T-helper 17 cell (primary cell): ENCODE measurements at places on chromosomes 4 and X.

- no peaks in the 10 kb centered on the region for H3K36me3 ChIP-seq
- peaks cover 20% of the 10 kb centered on the region for H3K27me3 ChIP-seq
- H3K4me3 ChIP-seq = no peak overlapping the region
- no peak for DNase-seq
Observed at GRCh38 chr4:109389369-109390114, 44.1 kb upstream of the SEC24B start.

- DNase-seq = no peak
- H3K4me1 ChIP-seq = peaks cover 9% of the 10 kb centered on the region
- peaks cover 6% of the 10 kb centered on the region for H3K36me3 ChIP-seq
Observed at GRCh38 chr4:79906303-79906702, 166.7 kb downstream of the ANTXR2 start.

DNA sequence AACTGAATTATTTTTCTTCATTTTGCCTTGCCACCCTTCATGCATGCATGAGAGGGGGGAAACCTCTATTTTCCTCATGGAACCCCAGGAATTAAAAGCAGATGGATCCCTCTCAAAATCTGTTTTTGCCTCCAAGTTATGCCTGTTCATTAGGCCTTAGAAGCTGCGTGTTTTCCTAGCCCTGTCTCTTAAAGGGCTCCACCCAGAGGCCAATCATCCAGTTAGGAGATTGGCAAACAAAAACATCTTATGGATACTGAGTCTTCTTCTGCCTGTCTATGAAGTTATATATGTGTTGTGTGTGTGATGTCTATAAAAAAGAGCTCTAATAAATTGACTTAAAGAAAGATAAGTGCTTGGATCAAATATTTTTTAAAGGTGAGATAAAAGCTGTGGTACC, 142.9 kb downstream of the ANAPC10 start:
- H3K4me1 ChIP-seq = no peaks in the 10 kb centered on the region
- DNase-seq = no peak
- no peaks in the 10 kb centered on the region for H3K36me3 ChIP-seq
- H3K27ac ChIP-seq = no peak overlapping the region
- H3K27me3 ChIP-seq = no peaks in the 10 kb centered on the region
- H3K4me3 ChIP-seq = no peak overlapping the region

GRCh38 chrX:86604607-86605006, 456.4 kb downstream of the DACH2 start:
- no peaks in the 10 kb centered on the region for H3K36me3 ChIP-seq
- H3K4me1 ChIP-seq = no peaks in the 10 kb centered on the region
- no peak overlapping the region for H3K27ac ChIP-seq

GRCh38 chrX:27893871-27894270, 86.1 kb downstream of the MAGEB10 start:
- H3K27me3 ChIP-seq = no peaks in the 10 kb centered on the region
- H3K4me3 ChIP-seq = no peak overlapping the region
- no peak overlapping the region for H3K27ac ChIP-seq

GRCh38 chrX:9682456-9682855, 83.2 kb downstream of the GPR143 start:
- peaks cover 2% of the 10 kb centered on the region for H3K36me3 ChIP-seq
- DNase-seq = no peak
- no peaks in the 10 kb centered on the region for H3K27me3 ChIP-seq
- no peak overlapping the region for H3K4me3 ChIP-seq
- no peak overlapping the region for H3K27ac ChIP-seq

GRCh38 chrX:12548341-12548740, 242.9 kb upstream of the PRPS2 start:
- DNase-seq = no peak
- H3K36me3 ChIP-seq = no peaks in the 10 kb centered on the region
- H3K27ac ChIP-seq = no peak overlapping the region

- H3K27me3 ChIP-seq = no peaks in the 10 kb centered on the region
- no peak overlapping the region for H3K27ac ChIP-seq
- no peaks in the 10 kb centered on the region for H3K36me3 ChIP-seq
- H3K4me1 ChIP-seq = no peaks in the 10 kb centered on the region
- DNase-seq = no peak
- no peak overlapping the region for H3K4me3 ChIP-seq
Observed at GRCh38 chr4:22237155-22237751, 278.6 kb downstream of the ADGRA3 start.

GRCh38 chrX:18461431-18461830, 36.0 kb downstream of the CDKL5 start:
- DNase-seq = no peak
- no peak overlapping the region for H3K4me3 ChIP-seq
- H3K4me1 ChIP-seq = peaks cover 5% of the 10 kb centered on the region
- no peaks in the 10 kb centered on the region for H3K36me3 ChIP-seq
- H3K27me3 ChIP-seq = no peaks in the 10 kb centered on the region
- H3K27ac ChIP-seq = no peak overlapping the region

DNA sequence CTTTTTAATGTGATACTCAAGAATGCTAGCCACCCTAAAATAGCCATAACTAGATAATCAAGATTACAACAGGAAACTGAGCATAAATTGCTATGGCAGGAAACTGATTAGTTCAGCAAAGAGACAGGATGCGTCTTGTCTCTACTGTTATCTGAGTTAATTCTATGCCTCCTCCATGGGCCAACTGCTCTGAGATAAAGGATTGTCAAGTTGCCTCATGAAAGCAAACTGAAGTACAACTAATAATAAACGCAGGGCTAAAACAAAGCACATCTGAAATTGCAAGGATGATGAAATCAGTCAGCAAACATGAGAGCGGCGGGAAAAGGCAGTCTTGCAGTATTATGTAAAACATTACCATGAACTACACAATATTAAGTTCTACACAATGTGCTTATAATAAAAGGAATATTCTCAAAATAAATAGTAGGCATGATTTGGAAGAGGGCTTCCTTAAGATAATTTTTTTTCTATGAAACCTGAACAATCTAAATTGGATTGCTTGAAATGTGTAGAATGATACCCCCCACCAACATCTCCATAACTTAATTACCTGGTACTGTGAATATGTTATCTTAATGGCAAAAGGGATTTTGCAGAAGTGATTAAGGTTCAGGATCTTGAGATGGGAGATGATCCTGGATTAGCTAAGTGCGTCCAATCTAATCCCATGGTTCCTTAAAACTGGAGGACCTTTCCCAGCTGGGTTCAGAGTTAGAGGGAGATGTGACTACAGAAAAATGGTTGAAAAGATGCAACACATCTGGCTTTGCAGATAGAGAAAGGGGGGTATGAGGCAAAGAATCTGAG, 65.9 kb downstream of the ANTXR2 start:
- DNase-seq = no peak
- peak overlapping the region; percentile 93 for H3K27ac ChIP-seq
- peaks cover 44% of the 10 kb centered on the region for H3K4me1 ChIP-seq
- peaks cover 13% of the 10 kb centered on the region for H3K36me3 ChIP-seq
- no peaks in the 10 kb centered on the region for H3K27me3 ChIP-seq

- H3K4me3 ChIP-seq = no peak overlapping the region
- H3K4me1 ChIP-seq = no peaks in the 10 kb centered on the region
- H3K27me3 ChIP-seq = peaks cover 57% of the 10 kb centered on the region
- peaks cover 2% of the 10 kb centered on the region for H3K36me3 ChIP-seq
- no peak for DNase-seq
Observed at GRCh38 chr4:81360737-81361136, 111.0 kb downstream of the RASGEF1B start.

GRCh38 chrX:40098264-40099054, 701 bp upstream of the BCOR start:
- peak overlapping the region; percentile 95 for H3K4me3 ChIP-seq
- peak; percentile 35 for DNase-seq
- peaks cover 17% of the 10 kb centered on the region for H3K4me1 ChIP-seq
- H3K27me3 ChIP-seq = no peaks in the 10 kb centered on the region

DNA sequence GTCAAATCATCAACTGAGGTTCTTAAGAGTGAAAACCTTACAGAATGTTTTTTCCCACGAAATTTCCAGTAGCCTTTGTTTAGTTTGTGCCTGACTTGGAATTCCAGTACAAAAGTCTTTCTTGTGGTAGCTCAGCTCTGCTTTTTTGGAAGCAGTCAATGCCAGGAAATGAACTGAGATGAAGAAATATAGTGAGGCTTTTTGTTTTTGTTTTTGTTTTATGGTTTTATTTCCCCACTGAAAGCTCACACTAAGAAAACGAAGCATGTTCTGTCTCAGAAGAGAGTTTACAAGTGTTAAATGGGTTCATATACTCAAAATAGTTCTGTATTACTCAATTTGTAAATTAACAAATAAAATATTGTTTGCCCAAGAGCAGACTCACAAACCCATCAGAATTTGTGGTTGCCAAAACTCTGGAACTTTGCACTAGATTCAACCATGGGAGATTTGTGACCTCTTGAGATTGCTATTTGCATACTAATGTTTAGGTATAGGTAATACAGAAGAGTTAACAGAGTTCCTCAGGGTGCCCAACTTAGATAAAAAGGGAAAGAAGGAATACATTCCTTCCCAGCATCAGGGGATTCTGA, 1060.8 kb downstream of the FAT4 start:
- H3K27me3 ChIP-seq = no peaks in the 10 kb centered on the region
- H3K27ac ChIP-seq = no peak overlapping the region
- H3K4me1 ChIP-seq = no peaks in the 10 kb centered on the region
- H3K36me3 ChIP-seq = no peaks in the 10 kb centered on the region
- DNase-seq = no peak

DNA sequence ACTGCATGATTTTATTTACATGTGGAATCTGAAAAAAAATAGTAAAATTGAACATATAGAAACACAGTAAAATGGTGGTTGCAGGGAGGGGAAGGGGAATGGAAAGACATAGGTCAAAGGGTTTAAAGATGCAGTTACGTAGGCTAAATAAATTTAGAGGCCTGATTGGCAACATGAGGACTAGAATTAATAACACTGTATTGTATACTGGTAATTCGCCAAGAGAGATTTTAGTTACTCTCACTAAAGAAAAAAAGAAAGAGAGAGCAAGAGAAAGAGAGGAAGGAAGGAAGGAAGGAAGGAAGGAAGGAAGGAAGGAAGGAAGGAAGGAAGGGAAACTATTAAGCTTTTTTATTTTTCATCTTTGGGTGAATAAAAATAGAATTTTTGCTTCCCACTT, 488.1 kb downstream of the PCDH10 start:
- H3K4me1 ChIP-seq = no peaks in the 10 kb centered on the region
- no peak for DNase-seq
- no peak overlapping the region for H3K4me3 ChIP-seq
- no peak overlapping the region for H3K27ac ChIP-seq
- no peaks in the 10 kb centered on the region for H3K27me3 ChIP-seq

GRCh38 chrX:17656035-17656418, 81.3 kb upstream of the SCML1 start:
- DNase-seq = no peak
- H3K4me3 ChIP-seq = peak overlapping the region; percentile 87
- peaks cover 5% of the 10 kb centered on the region for H3K27me3 ChIP-seq
- H3K4me1 ChIP-seq = peaks cover 12% of the 10 kb centered on the region
- peak overlapping the region; percentile 68 for H3K27ac ChIP-seq

DNA sequence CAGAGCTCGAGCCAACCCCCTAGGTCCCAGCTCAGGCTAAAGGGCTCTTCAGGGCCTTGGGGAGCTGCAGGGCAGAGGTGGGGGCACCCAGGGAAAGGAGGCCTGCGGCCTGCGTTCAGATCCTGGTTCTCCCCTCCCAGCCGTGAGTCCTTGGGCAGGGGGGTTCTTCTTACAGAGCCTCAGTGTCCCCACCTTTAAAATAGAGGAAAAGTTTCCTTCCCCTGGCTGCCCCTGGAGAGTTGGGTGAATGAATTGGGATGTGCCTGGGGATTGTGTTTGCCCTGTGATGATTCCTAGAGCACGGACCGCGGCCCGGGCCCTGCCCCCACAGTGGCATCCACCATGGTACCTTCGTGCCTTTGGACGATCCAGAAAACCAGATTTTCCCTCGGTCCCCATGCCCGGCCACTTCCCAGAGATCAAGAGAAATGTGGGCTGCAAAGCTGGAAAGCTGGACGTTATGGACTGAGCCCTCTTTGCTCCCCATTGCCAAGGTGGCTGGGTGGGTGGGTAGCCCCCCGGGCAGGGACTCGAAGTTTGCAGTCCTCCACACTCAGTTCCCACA, 11.4 kb downstream of the HTRA3 start:
- no peak overlapping the region for H3K27ac ChIP-seq
- no peak for DNase-seq
- H3K4me1 ChIP-seq = peaks cover 9% of the 10 kb centered on the region
- H3K4me3 ChIP-seq = no peak overlapping the region

- H3K4me3 ChIP-seq = peak overlapping the region; percentile 99
- no peak for DNase-seq
- peaks cover 5% of the 10 kb centered on the region for H3K36me3 ChIP-seq
- H3K4me1 ChIP-seq = peaks cover 53% of the 10 kb centered on the region
- peak overlapping the region; percentile 99 for H3K27ac ChIP-seq
- H3K27me3 ChIP-seq = no peaks in the 10 kb centered on the region
Observed at GRCh38 chr4:139557556-139558110, 1.6 kb upstream of the SETD7 start.

- no peak overlapping the region for H3K4me3 ChIP-seq
- no peaks in the 10 kb centered on the region for H3K36me3 ChIP-seq
- DNase-seq = no peak
- H3K27ac ChIP-seq = no peak overlapping the region
Observed at GRCh38 chr4:73508651-73509050, 27.1 kb downstream of the AFM start.
